ENCODE measurements at places on chromosomes 4 and X.
A peak's percentile ranks its signal among the peaks of the same experiment; 100 is the strongest.

GRCh38 chrX:101764538-101764937, 104.9 kb upstream of the ARMCX2 start:
- no peak for DNase-seq

GRCh38 chrX:132071254-132071653, 48.2 kb downstream of the STK26 start:
- no peak for DNase-seq

DNA sequence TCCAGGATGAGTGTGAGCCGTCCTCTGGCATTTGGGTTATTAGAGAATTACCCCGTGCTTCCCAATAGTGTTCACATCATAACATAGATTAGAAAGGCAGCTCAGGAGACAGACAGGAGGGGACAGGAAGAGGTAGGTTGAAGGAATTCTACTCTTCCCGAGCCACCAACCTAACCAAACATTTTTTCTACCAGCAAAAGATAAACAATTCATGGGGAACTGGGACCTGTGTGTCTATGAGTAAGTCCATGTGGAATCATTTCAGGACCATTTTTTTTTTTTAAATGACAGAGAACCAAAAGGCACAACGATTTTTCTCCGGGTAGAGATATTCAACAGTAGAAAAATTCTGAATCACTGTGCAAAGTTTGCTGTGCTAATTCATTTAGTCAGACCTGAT, 174.2 kb upstream of the ETNPPL start:
- no peak for DNase-seq

GRCh38 chr4:139851639-139852038, 186.0 kb downstream of the MGST2 start:
- no peak for DNase-seq

DNA sequence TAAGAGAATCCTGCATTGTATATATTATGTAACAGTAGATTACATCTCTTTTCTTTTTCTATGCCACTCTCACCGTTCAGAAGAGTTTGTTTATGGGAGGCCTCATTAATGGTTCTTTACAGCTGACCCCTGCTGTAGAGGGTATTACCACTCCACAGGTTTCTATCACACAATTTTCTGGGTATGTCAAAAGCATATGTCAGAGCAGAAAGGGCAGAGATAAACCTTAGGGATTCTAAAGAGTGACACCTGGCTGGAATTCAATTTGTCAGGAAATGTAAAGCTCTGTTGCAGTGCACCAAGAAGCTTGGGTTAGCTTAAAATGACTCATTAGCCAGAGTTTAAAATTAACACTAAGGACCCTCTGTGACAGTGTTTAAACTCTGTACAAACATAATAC, 658.7 kb downstream of the PCDH18 start:
- DNase-seq = no peak

- DNase-seq = no peak
Measured at GRCh38 chr4:10694828-10695209, 10.3 kb upstream of the CLNK start.

DNA sequence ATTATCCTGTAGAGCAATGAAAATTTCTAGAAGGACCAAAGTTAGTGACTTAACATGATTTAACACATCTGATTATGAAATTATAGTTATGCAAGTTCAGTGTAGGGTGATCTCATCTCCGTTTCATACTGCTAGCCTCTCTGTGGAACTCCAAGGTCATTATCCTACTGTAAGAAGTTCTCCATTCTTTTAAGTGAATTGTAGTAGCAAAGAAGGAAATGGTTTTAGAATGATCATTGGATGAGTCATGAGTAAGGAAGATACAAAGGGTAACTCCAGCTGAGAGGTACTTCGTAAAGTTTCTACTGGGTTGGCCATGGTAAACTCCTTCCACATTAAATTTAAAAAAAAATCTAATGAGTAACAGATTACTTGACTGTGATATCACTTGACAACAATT, 215.0 kb upstream of the GIMD1 start:
- DNase-seq = no peak

GRCh38 chr4:108109997-108110416, 58.7 kb downstream of the LEF1 start:
- DNase-seq = no peak

DNA sequence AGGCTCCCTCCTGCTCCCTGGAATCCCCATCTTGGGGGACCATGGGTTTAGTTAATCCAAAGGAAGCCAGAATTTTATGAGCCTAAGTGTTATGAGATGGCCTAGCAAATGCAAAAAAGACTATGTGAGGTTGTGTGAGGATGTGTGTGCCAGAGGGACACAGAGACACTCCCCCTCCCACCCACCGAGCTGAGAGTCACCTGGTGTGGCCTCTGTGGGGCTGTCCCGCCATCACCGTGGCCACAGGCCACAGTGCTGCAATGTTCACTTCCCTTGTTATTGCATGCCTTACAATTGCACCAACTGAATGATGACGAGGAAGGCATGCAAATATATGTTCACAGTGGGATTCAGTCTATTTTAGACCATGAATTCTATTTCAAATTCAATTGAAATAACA, 601 bp upstream of the FGFBP2 start:
- DNase-seq = no peak

- DNase-seq = no peak
Measured at GRCh38 chr4:165208741-165209388, 1.5 kb downstream of the KLHL2 start.

GRCh38 chr4:119238068-119238722, 25.7 kb downstream of the USP53 start:
- no peak for DNase-seq

DNA sequence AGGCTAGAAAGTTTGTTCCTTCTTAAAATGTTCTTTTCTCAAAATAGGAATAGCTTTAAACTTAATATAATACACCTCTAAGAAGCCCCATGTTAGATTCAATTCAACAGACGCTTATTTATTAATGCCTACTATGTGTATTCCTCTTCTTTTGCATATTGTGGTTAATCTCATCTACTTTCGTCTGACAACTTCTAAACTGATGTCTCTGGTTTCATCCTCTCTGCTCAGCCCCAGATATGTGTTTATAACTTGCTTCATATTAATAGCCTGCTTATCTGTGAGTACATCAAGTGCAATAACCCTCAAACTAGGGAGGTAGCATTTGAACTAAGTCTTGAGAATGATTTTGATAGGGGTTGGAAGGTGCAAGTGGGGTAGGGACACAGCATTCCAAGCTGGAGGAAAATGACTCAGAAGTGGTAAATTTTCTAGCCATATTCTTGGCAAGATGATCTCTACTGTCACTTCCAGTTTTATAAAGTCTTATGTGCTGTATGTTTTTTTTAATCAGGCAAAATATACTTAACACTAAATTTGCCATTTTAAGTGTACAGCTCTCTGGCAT, 37.0 kb downstream of the STK26 start:
- no peak for DNase-seq

DNA sequence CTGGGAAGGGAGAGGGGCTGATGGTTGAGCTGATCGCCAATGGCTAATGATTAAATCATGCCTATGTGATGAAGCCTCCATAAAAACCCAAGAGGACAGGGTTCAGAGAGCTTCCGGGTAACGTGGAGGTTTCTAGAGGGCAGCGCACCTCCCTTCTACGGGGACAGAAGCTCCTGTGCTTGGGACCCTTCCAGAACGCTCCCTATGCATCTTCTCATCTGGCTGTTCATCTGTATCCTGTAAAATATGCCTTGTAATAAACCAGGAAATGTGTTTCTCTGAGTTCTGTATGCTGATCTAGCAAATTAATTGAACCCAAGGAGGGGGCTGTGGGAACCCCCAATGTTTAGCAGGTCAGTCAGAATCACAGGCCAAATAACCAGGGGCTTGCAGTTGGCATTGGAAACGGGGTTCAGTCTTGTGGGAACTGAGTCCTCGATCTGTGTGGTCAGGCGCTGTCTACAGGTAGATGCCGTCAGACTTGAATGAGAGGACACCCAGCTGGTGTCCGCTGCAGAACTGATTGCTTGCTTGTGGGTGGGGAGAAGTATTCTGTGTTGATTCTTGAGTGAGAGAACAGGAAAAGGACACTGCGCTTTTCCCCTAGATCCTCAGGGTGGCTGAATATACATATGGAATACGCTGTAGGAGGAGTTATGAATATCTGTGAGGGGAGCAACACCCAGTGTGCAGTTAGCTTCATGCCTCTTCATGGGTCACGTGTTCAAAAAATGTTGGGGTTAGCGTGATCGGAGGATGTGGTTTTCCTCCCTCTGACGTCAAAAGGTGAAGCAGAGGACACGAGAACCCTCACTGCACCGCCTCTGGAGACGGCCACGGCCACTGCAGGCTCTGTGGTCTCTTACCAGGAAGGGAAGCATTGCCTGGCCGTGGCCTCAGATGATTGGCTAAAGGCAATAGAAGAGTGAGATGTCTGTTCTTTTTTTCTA, 29.2 kb downstream of the HTT-AS start:
- peak; percentile 89 for DNase-seq

DNA sequence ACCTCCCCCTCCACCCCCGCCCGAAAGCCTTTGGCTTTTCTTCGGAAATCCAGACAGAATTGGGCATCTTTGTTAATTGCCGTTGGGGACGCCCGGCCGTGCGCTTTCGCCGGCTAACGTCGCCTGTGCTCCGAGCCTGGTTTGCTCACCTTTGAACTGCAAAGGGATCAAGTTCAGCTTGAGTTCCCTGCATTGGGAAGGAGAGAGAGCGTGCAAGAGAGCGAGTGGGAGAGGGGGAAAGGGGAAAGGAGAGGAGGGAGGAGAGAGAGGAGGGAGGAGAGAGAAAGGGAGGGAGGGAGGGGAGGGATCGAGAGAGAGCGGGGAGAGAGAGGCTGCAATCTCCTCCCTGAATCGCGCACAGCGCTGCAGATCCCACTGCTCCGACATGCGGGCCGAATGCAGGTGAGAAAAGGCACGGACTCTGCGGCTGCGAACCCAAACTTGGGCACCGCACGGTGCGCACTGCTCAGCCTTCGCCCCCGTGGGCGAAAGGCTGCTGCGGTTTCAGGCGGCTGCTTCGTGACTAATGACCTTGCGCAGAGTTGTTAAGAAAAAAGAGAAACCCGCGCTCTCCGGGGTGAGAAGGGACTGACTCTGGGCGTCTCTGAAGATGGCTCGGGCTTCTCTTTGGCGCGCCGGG, at the start of gene PCDH7:
TSS of gene PCDH7 (plus strand) at position 349 of the 640 bp plus-strand sequence. CDS start 1,054 bp downstream, outside the sequence.
- no peak for DNase-seq

- peak; percentile 77 for DNase-seq
Measured at GRCh38 chrX:69173906-69174305, 8.7 kb upstream of the PJA1 start.

GRCh38 chrX:32774966-32775365, 436.4 kb downstream of the DMD start:
- no peak for DNase-seq

- no peak for DNase-seq
Measured at GRCh38 chr4:99855678-99856077, 38.5 kb downstream of the LAMTOR3 start.

GRCh38 chr4:163392328-163392727, 48.6 kb downstream of the NPY5R start:
- no peak for DNase-seq

DNA sequence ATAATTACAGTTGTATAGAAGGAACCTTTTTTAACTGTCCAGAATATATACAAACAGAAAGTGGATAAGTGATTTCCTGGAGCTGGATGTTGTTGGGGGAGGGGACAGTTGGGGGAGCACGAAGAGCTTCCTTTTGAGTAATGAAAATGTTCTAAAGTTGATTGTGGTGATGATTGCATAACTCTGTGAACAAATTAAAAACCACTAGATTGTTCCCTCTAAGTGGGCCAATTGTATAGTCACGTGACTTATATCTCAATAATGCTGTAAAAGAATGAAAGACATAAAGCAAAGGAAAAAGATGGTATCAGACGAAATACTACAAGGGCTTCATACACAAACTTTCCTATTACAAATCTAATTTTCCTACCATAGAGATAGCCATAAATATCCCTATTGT, 2.7 kb downstream of the CT55 start:
- DNase-seq = no peak

- no peak for DNase-seq
Measured at GRCh38 chr4:169092889-169093522, 83.0 kb upstream of the CBR4 start.

GRCh38 chrX:136204571-136204970, 46.6 kb downstream of the MAP7D3 start:
- DNase-seq = no peak

GRCh38 chr4:93501946-93502345, 326.6 kb upstream of the ATOH1 start:
- DNase-seq = no peak

GRCh38 chr4:139834226-139834662, 168.6 kb downstream of the MGST2 start:
- no peak for DNase-seq

- DNase-seq = no peak
Measured at GRCh38 chr4:150746156-150746555, 164.2 kb downstream of the MAB21L2 start.

DNA sequence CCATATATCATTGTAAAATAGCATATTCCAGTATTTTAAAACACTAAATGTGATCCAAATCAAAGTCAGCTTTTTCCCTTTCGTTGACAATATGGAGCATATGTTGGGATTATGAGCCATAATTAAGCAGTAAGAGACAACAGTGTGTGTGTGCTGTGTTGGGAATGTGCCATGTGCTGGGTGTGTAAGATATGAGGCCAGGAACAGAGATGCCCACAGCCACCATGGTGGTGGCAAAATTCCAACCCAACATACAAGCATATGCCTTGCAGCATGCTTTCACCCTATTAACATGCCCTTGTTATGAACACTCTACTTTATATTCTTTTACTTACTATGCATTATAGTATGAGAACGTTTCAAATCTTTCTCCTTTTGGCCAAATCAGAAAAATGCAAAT, 1560.4 kb upstream of the TENM3 start:
- DNase-seq = no peak

DNA sequence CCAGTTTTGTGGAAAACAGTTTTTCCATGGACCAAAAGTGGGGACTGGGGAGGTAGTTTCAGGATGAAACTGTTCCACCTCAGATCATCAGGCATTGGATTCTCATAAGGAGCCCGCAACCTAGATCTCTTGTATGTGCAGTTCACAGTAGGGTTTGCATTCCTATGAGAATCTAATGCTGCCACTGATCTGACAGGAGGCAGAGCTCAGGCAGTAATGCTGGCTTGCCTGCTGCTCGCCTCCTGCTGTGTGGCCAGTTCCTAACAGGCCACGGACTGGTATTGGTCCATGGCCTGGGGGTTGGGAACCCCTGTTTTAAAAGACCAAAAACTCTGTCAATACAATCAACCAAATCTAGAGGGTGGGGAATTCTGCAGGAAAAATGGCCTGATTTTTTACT, 100.0 kb upstream of the EOLA2 start:
- no peak for DNase-seq

- no peak for DNase-seq
Measured at GRCh38 chr4:152360045-152360410, 175.9 kb downstream of the FBXW7 start.

- no peak for DNase-seq
Measured at GRCh38 chr4:12889054-12889453, 595.1 kb downstream of the RAB28 start.
